Gastrocnemius medialis (tissue), 4 donors: ENCODE measurements at places on chromosomes 1 and 21. TPM values are rescaled to one million over a fixed set of nuclear protein-coding genes. Genes with fewer than 3 reads are reported as not detected.

The TRPM2 gene
- 0.46 TPM for total RNA-seq

- H3K36me3 ChIP-seq: no peaks in the 10 kb centered on the region
- no peaks in the 10 kb centered on the region for H3K4me1 ChIP-seq
- H3K4me3 ChIP-seq: no peak overlapping the region
- no peak overlapping the region for H3K27ac ChIP-seq
- no peaks in the 10 kb centered on the region for H3K27me3 ChIP-seq
Measured at GRCh38 chr1:243968413-243968812, 82.7 kb upstream of the ZBTB18 start.

DNA sequence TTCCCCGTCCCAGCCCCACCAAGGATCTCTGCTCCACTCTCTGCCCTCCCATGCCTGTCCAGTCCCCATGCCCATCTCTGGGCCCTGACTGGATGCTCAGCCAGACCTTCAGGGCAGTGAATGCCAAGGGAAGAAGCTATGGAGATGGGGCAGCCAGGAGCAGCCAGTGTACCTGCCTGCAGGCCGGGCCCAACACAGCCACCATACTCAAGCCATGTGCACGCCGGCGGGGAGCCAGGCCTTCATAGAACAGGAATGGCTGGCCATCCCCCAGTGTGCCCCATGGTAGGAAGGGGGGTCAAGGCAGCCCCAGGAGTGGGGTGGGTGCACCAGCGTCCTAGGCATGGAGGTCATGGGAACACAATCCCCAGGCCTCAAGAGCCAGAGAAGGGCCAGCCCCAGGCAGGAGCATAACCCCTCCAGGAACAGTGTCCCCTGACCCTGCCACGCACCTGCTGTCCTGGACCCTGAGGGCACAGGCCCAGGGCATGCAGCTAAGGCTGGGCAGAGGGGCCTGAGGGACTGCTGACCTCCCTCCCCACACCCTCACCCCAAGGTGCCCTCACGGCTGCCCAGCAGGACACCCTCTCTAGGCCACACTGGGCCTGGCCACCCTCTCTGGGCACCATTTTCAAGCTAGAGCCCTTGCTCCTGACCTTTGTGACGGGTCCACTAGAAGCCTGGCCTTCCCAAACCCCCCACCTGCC, 20.3 kb upstream of the ARF1 start:
- no peak for DNase-seq
- peaks cover 5% of the 10 kb centered on the region for H3K4me1 ChIP-seq
- no peak overlapping the region for H3K4me3 ChIP-seq
- no peaks in the 10 kb centered on the region for H3K36me3 ChIP-seq
- H3K27ac ChIP-seq: no peak overlapping the region

GRCh38 chr1:47941609-47942239, 55.5 kb downstream of the TRABD2B start:
- no peaks in the 10 kb centered on the region for H3K4me1 ChIP-seq
- H3K27ac ChIP-seq: no peak overlapping the region
- no peak overlapping the region for H3K4me3 ChIP-seq

DNA sequence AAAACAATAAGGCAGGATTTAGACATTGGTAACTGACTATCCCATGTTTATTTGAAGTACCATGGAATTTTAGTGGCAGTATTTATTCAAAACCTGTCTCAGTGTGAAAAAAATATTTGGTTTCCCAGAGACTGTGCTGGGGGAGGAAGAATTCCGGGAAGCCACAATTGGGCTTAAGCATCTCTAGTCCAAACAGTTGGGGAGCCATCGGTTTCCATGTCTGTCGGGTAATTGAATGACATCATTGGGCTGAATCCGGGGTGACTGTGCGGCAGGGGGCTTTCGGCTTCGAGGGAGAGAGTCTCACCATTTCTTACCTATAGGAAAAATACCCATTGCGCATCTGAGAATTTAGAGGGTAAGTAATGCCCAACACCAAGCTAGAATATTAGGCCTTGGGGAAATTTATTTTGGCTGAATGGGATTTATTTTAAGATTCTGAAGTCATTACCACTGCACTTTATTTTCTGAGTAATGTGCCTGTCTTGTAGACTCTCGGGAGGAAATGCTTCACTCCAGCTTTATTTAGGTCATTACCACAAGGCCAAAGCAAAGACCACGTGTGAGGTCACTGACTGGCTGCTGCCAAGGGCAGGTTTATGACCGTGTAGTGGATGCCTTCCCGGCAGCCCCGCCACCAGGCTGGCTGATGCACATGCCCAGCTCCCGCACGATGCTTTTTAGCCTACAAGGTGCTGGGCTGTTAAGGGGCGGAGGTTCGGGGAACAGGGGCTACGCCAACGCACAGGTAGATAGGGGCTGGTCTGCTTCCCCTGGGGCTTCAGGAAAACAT, 23.1 kb upstream of the UMODL1 start:
- H3K27ac ChIP-seq: no peak overlapping the region
- no peak overlapping the region for H3K4me3 ChIP-seq
- H3K27me3 ChIP-seq: no peaks in the 10 kb centered on the region
- peaks cover 12% of the 10 kb centered on the region for H3K4me1 ChIP-seq
- no peaks in the 10 kb centered on the region for H3K36me3 ChIP-seq
- DNase-seq: peak; percentile 38

DNA sequence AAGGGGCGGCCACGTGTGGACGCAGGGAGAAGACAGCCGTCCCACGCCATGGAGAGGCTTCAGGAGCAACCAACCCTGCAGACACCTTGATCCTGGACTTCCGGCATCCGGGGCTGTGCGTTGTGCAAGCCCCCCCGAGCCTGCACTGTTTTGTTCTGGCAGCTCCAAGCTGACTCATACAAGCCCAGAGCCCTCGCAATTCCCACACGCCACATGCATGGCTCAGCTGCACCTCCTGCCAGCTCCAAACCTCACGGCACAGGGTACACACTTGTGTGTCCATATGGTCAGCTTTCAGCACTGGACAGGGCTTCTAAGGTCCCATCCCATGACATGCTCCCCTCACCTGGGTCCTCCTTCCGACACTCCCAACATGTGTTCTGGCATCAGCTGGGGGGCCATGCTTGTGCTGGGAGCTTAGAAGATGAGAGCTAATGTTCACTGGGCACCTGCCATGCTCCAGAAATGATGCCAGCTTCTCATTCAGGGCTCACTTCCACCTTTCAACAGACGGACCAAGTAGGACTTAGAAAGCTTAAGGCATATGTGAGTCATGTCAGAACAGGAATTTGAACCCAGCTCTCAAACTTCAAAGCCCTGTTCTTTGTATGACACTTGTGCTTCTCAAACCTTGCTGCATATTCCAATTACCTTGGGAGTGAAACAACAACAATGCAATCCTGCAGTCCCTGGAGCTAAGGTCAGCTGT, 137.3 kb downstream of the PGBD5 start:
- H3K4me1 ChIP-seq: no peaks in the 10 kb centered on the region
- no peak overlapping the region for H3K27ac ChIP-seq
- no peaks in the 10 kb centered on the region for H3K27me3 ChIP-seq

DNA sequence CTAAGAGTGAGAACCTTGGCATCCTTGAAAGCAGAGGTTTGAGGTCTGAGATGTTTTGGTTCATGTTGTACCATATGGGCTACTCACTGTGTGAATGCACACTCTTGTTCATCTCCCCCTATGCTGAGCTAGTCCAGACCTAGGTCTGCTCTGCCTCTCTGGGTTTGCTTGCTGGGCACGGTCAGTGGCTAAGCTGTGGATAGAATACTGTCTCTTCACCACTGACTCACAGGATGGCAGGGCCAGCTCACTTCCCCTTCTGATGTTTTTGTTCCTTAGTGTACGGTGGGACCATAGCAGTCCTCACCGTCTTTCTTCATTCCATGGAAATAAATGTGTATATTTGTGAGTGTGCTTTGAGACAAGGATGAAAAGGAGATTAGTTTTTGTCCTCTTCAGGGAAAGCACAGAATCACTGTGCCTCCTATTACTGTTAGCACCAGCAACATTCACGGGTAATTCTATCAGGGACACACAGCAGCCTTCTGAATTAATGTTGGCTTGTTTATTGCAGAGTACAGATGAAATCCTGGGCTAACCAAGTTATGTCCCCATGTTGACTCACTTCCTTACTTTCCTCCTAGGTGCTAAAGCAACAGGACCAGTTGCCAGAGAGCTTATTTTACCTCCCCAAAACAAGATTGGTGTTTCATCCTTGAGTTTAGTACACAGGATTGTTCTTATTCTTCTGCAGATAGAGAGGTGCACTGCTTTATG, 56.9 kb upstream of the IVNS1ABP start:
- no peaks in the 10 kb centered on the region for H3K36me3 ChIP-seq
- no peak overlapping the region for H3K27ac ChIP-seq
- H3K4me1 ChIP-seq: no peaks in the 10 kb centered on the region
- DNase-seq: no peak

DNA sequence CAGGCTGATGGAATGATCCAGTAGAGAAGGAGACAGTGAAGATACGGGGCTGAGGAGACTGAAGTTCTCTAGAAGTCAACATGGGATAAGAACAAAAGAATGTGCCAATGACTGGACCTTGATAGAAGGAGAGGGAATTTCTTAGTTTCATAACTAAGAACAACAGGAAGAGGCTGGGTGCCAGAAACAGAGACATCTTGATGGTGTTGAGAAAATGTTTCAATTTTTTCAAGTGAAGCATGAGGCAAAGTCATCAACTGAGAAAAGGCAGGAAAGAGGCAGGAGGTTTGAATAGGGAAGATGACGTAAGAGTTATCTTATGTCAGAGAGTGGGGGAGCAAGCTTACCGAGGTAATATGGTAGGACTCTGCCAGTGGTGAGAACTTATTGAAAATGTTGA, 80.1 kb downstream of the SPAG17 start:
- no peak overlapping the region for H3K4me3 ChIP-seq
- no peak for DNase-seq
- H3K27ac ChIP-seq: no peak overlapping the region
